ENCODE measurements at places on chromosomes 1 and 21. TPM values are rescaled to one million over a fixed set of nuclear protein-coding genes. Genes with fewer than 3 reads are reported as not detected.
A peak's percentile ranks its signal among the peaks of the same experiment; 100 is the strongest.

The KCND3 gene
- total RNA-seq: not detected

GRCh38 chr21:17050646-17051045, 462.2 kb upstream of the CXADR start:
- no peak for DNase-seq

GRCh38 chr1:246117066-246117791, 389.9 kb downstream of the SMYD3 start:
- no peak for DNase-seq

The KRTAP10-3 gene
- not detected for total RNA-seq

The PRKCZ gene
- total RNA-seq: 0.71 TPM

- peak; percentile 50 for DNase-seq
Observed at GRCh38 chr1:214623430-214623829, 20.4 kb downstream of the CENPF start.

- DNase-seq: no peak
Observed at GRCh38 chr1:172530000-172530399, 3.0 kb upstream of the SUCO start.
